ENCODE measurements at places on chromosomes 11 and 22.

- no peak for DNase-seq
These were observed 38.5 kb downstream of the BCR start for GRCh38 chr22:23218867-23219251.

- DNase-seq, result no peak
These were observed 69.6 kb downstream of the PPP2R1B start for GRCh38 chr11:111696556-111696955.

GRCh38 chr22:30575859-30576258, 1.4 kb upstream of the GAL3ST1 start:
- DNase-seq, result no peak

DNA sequence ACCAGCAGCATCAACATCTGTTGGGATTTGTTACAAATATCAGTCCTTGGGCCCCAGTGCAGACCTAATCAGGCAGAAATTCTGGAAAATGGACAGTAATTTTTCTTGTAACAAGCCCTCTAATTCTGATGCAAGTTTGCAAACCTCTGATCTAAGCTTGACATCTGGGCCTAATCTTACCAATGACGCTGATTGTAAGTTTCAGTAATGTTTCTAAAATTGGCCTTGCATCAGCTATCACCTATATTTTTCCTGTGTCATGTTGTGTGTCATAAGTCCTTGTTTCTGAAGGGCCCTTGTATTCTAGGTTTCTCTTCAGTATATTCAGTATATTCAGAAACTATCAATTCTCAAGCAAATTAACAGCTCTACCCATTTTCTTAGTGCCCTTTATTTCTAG, 36.4 kb downstream of the ZNF215 start:
- DNase-seq, result no peak

DNA sequence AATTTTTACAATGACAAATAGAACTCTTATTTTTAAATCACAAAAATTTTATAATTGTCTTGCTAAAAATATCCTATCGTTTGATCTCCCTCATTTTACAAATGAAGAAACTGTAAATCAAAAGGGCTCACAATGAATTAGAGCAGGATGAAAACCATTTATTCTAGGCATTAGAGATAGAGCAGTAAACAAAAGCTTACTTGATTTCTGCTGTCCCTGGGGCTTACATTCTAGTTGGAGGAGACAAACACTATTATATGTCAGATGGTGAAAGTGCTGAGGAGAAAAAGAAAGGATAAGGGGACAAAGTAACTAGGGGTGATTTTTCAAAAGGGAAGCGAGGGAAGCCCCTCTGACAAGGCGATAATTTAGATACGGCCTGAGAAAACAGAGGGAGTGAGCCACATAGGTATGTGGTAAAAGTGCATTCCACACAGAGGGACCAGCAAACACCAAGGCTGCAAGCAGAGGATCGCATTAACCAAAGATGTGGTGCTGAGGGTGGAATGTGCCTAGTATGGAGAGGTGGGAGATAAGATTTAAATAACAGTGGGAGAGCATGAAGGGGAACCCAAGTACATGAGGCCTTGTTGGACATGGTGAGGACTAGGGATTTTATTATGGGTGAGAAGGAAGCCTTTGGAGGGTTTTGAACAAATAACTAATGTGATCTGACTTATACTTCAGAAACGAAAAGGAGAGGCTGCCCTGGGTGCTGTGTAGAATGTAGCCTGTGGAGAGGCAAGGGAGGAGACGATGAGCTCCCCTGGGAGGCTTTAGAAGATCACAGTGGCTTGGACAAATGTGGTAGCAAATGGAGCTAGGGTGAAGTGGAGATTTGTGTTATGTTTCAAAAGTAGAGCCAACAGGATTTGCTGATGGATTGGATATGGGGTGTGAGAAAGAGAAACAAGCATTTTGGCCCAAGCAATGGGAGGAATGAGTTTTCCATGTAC, 62.1 kb downstream of the PDHX start:
- no peak for DNase-seq

GRCh38 chr11:65210361-65210731, 28.6 kb downstream of the CAPN1 start:
- no peak for DNase-seq

GRCh38 chr11:66636411-66636810, 2.1 kb upstream of the RBM4 start:
- DNase-seq, result no peak

GRCh38 chr11:63494975-63495374, 4.0 kb upstream of the PLAAT5 start:
- no peak for DNase-seq

GRCh38 chr22:26744892-26745808, 87.8 kb downstream of the MIAT start:
- DNase-seq, result no peak

DNA sequence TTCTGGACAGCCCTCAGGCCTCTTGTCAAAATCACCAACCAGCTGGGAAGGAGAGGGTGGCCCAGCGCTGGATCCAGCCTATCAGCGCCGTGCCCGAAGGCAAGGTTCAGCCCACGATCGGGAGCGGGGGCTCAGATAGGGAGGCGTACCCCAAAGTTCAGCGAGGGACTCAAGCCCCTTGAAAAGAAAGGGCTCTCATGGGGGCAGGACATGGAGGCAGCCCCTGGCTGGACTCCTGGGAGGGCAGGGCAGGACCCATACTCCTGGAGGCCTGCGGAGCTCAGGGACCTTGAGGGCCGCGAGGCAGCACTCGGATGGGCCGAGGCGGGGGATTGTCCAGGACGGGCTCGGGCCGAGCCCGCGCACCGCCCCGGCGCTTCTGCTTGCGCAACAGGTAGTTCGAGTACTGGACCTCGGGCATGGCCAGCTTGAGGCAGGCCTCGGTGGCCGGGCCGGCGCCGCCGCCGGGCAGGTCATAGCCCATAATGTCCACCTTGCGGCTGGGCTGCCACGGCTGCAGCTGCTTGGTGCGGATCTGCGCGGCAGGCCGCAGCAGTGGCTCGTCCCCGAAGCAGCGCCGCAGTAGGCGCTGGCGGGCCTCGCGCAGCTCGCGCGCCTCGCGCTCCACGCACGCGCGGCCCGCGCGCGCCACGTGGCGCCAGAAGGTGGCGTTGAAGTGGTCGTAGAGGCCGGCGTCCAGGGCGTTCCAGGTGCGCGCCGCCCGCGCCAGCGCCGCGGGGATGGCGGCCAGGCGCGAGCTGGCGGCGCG, 6.5 kb downstream of the GAL3ST3 start:
- no peak for DNase-seq

- no peak for DNase-seq
These were observed 36.1 kb downstream of the RPUSD4 start for GRCh38 chr11:126175393-126175792.

DNA sequence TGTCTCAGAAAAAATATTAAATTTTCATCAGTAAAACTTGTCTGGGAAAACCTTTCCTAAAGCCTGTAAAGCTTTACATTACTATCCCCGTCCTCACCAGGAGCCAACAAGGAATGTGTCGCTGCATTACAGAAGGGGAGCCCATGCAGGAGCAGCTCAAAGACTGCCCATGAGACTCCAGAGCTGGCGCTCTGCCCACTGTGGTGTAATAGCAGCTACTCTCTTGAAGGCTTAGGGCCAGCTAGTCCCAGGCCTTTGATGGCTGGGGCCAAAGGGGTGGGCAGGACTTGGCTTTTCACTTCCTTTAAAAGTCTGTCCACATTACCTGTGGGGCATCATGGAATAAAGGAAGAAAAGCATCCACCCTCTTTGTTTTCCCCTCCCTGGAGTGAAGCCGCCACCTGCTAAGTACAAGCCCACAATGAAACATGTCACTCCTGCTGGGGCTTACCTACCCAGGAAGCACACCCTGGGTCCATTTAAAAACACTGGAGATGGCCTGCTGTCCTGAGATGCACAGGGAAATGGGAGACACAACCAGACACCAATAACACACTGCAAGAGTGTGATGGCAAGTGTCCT, 150.7 kb downstream of the ADAMTS15 start:
- no peak for DNase-seq

DNA sequence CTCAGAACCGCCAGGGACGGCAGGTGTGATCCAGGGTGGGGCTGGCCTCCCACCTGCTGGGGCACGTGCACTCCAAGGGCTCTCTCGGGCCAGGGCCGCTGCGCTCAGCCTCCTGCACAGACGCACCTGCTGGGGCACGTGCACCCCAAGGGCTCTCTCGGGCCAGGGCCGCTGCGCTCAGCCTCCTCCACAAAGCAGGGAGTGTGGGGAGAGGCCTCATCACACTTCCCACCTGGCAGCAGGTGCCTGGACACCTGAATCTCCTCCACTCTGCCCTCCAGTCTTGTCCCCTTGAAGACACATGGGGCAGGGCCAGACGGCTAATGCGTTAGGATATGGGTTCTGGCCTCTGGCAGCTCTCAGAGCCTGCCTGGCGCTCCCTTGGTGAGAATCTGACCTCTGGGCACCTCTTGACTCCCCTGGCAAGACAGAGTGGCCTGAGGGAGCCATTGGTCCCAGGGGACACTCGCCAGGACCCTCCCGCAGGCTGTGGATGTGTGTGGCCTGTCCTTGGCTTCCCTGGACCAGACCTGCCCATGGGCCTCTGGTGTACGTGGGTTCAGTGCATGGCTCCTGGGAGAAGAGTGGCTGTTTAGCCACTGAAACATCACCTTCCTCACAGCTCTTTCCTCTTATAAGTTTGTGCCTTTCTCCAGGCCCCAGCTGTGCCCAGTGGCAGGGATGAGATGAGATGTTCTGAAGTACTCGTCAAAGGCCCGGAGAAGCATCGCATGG, 73.5 kb downstream of the BRD1 start:
- DNase-seq, result no peak

DNA sequence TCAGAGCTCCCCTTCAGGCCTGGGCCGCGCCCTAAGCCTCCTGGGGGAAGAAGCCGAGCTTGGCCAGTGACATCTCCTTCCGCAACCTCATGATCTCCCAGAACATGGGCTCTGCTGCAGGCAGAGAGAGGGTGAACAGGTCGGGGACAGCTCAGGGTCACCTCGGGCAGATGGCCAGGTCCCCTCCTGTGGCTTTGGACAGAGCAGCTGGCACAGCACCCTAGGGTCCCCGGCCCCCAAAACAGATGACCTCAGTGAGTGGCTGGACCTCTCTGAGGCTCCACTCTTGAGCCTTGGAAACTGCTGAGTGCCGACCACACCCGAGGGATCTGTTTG, 6.9 kb upstream of the FADS3 start:
- DNase-seq, result no peak

DNA sequence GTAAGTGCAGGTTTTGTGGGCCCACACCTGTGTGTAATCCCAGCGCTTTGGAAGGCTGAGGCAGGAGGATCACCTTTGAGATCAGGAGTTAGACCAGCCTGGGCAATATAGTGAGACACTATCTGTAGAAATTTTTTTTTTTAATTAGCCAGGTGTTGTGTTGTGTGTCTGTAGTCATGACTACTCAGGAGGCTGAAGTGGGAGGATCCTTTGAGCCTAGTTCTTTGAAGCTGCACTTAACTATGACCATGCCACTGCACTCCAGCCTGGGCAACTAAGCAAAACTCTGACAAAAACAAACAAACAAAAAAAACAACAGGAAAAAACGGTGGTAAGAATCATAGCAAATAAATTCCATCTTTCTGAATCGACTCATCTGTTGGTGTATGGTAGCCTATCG, 268.6 kb upstream of the PDGFD start:
- DNase-seq, result no peak

All from T follicular helper cell (primary cell).